Left cardiac atrium (tissue), 4 donors: ENCODE measurements at places on chromosomes 4 and X.

DNA sequence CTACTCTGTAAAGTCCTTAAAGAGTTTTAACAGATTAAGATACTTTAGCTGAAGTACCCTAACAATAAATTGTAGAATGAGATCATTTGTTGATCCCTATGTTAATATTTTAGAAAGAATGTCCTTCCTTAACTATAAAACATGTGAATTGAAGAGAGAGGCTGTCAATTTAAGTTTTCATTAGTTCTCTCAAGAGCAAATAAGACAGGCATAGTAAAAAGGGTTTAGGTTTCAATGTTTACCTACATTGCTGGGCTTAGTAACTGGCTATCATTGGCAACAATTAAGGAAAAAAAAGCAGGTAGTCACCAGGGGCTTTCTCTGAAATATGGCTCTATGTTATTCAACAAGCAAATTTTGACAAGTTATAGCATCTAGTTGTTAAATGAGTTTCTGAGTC, 91.5 kb downstream of the ATRX start:
- DNase-seq, result no peak

DNA sequence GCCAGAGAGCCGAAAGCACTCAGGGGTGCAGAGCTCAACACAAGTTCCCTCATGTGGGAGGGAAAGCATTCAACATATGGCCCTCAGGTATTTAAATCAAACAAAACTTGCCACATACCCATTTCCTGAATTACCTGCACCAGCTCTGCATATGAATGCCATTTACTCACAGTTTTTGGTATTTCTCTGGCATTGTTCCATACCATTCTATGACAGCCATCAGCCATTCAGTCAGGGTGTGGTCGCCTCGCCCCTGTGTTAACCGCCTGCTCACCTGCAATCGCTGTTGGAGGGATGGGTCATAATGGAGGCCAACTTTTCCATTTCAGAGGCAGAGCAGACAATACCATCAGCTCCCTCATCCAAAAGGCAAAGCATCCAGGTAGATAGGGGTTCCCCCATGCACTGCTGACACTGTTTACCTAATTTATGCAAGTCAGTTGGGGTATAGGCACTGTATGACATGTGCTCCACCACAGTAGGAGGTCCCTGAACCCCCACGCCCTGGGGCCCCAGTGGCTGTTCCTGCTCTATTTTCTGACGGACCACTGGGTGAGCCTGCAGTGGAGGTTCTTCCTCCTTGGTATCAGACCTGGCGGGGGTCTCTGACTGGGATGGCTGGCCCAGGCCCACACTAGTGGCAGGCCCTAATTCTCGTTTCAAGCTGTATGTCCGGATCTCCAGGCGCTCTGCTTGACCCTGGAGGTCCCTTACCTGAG, 227.1 kb downstream of the ADGRL3 start:
- DNase-seq, result no peak

DNA sequence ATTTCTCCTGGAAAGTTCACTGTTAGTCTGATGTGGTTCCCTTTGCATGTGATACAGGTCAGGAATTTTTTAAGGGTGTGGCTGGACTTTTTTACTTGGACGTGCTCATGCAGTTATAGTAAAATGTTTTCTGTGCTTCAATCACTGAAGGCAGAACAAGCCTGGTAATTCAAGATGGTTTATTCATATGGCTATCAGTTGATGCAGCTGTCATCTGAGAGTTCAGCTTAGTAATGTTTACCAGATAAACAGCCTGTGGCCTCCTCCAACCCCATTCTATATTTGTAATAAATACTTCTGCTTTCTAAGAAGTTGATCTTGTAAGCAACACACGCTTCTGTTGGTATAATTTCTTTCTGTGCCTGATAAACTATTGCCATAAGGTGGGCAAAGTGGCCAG, 2105.9 kb downstream of the ARAP2 start:
- DNase-seq, result no peak

- no peak for DNase-seq
Measured at GRCh38 chrX:150694738-150695410, 1.7 kb downstream of the MTMR1 start.

- DNase-seq, result no peak
Measured at GRCh38 chr4:111208970-111209369, 586.1 kb upstream of the PITX2 start.
